ENCODE measurements at places on chromosomes 7 and 10. TPM values are rescaled to one million over a fixed set of nuclear protein-coding genes. Genes with fewer than 3 reads are reported as not detected.

The IL2RA gene
- polyA plus RNA-seq = 0.54 TPM

The COL1A2 gene
- 51.4 TPM for polyA plus RNA-seq

GRCh38 chr7:80026766-80027165, 107.9 kb upstream of the GNAI1 start:
- no peak for DNase-seq

DNA sequence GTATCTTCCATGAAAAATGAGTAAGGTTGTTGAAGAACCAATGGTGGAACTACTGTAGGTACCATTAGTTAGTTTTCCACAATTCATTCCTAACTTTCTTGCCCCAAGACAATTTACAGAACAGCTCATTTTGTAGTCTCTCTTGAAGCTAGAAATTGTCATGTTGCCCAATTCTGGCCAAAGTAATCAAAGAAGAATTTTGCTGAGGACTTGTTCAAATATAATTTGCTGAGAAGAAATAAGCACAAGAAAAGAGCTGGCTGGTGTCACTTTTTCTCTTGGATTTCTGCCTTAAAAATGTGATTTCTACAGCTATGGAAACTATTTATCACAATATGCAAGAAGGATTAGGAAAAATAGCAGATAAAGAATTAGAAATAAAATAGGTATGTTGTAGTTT, 199.2 kb upstream of the SEMA3A start:
- DNase-seq = no peak

- no peak for DNase-seq
These were observed 13.6 kb downstream of the PRXL2A start for GRCh38 chr10:80421707-80422536.

The FEZF1 gene
- polyA plus RNA-seq = not detected

GRCh38 chr10:92005978-92006377, 82.4 kb downstream of the BTAF1 start:
- no peak for DNase-seq

DNA sequence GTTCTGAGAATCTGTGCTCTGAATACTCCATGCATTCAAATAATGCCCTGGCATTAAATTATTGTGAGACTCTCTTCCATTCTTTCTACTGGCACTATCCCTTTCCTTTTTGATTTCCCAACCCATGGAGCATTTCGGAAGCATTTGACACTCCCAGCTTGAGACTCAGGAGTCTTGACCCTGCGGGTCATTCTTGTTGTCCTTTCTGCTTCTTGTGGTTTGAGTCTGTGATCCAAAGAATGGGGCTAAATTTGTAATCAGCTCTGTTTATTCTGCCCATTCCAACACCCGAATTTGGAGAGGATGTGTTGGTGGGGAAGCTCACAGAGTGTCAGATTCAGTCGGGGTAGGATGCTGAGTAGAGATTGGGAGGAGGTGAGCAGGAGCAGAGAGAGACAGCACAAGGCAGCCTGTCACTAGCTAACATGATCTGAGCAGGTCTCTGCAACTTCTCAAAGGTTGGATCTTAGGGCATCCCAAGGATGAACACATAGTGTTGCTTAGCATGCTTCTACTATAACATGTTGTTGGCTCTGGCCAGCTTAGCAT, 80.4 kb upstream of the BMPER start:
- DNase-seq = no peak

- DNase-seq = no peak
These were observed 84.3 kb downstream of the CREM start for GRCh38 chr10:35210961-35211360.

The ATOH7 gene
- polyA plus RNA-seq = 0.45 TPM

- DNase-seq = no peak
These were observed 93.4 kb downstream of the SPAG6 start for GRCh38 chr10:22438711-22439110.

DNA sequence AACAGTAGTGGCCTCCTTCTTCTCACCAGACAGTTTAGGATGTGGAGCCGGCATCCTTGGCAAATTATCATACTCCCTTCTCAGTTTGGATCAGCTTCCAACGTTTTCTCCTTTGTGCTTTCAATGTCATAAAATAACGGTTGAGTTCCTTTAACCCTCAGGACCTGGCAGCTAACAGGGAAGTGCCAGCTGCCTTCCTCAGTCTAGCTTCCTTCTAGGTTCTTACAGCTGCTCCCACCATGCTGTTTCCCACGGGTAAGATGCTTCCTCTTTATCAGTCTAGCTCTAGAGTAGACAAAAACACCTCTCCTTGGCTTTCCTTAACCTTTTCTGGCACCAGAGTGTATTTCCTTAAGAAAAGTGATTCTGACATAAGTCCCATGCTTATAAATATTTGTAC, 33.2 kb downstream of the BLVRA start:
- DNase-seq = no peak

DNA sequence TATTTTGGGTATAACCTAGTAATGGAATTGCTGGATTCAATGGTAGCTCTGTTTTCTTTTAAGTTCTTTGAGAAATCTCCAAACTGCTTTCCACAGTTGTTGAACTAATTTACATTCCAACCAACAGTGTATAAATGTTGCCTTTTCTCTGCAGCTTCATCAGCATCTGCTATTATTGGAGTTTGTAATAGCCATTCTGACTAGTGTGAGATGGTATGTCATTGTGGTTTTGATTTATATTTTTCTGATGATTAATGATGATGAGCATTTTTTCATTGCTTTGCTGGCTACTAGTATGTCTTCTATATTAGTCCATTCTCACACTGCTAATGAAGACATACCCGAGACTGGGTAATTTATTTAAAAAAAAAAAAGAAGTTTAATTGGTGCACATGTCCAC, 248.6 kb upstream of the MAGI2 start:
- no peak for DNase-seq

DNA sequence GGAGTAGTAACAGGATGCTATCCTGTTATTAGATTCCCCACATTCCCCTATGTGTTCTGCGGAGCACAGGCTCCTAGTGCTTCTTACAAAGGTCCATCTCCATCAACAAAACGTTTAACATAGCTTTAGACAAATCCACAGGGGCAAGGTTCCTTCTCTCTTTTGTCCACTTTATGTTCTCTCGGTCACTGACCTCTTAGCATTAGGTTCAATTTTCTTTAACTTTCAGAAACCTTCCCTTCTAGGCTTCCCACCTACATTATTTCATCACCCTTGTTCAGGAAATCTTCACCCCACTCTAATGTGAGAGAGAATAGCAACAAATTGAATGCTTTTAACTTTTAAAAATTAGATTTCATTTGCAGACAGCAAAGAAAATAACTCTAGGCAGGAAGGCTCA, 84.9 kb downstream of the DOCK4 start:
- no peak for DNase-seq

DNA sequence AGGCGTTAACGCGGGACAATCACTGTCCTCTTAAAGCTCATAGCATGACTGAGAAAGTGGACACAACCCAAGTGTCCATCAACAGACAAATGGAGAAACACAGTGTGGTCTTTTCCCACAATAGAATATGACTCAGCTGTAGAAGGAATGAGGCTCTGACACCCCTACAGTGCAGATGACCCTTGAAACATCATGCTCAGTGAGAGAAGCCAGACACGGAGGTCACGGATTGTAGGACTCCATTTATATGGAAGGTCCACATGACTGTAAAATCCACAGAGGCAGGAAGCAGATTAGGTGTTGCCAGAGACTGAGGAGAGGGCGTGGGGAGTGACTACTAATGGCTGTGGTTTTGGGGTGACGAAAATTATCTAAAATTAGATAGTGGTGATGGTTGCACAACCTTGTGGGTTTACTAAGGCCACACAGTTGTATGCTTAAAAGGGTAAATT, 6.1 kb upstream of the NCAPG2 start:
- DNase-seq = no peak

DNA sequence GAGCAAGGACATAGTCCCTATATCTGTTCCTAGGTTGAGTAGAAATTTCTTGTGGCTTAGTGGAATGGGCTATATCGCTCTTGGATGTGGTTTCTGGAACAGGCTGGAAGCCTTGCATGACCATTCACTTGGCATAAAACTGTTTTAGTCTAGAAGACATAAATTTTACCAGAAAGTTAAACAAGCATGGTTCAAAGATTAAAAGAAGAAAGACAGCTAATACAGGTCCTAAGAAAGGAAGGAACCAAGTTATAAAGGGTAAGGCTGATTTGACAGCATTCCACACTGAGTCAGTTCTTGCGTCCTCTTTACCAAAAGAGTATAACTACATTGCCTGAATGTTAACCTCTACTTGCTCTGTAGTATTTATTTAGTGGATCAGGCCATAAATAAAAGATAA, 724.2 kb downstream of the SORCS1 start:
- DNase-seq = peak; percentile 3

The WEE2 gene
- polyA plus RNA-seq = 0.13 TPM

DNA sequence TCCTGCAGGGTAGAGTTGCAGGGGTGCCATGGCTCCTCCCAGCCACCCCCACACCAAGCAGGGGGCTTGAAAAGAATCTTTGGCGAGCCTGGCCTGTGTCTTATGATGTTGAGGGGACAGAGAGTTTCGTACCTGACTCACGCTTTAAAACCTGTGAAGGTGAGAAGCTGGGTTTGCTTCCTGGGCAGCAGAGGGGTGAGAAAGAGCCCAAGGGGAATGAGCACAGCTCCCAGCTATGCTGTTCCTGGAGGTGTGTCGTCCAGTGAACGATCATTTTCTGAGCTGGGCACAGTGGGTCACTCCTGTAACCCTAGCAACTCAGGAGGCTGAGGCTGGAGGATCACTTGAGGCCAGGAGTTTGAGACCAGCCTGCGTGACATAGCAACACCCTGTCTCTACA, 13.5 kb upstream of the ADRB1 start:
- no peak for DNase-seq

GRCh38 chr7:98394377-98394836, 6.5 kb downstream of the BAIAP2L1 start:
- no peak for DNase-seq

GRCh38 chr10:105706281-105707026, 1065.4 kb downstream of the SORCS3 start:
- DNase-seq = no peak

The TUBB8 gene
- polyA plus RNA-seq = not detected

The TYSND1 gene
- polyA plus RNA-seq = 12.9 TPM

The SNX10 gene
- polyA plus RNA-seq = 30.1 TPM

The PON1 gene
- 0.28 TPM for polyA plus RNA-seq

The PLEKHA8 gene
- polyA plus RNA-seq = 4.8 TPM

GRCh38 chr10:47224546-47225218, 75.3 kb upstream of the GDF10 start:
- DNase-seq = no peak

- no peak for DNase-seq
These were observed 89.1 kb upstream of the LRGUK start for GRCh38 chr7:134037991-134038390.

- no peak for DNase-seq
These were observed 4.1 kb downstream of the FHIP2A start for GRCh38 chr10:114825513-114826253.

The GTPBP10 gene
- 15.2 TPM for polyA plus RNA-seq

The SEMA3E gene
- 0.15 TPM for polyA plus RNA-seq

The ZNF503 gene
- polyA plus RNA-seq = 45.8 TPM

The MSS51 gene
- polyA plus RNA-seq = 0.95 TPM

DNA sequence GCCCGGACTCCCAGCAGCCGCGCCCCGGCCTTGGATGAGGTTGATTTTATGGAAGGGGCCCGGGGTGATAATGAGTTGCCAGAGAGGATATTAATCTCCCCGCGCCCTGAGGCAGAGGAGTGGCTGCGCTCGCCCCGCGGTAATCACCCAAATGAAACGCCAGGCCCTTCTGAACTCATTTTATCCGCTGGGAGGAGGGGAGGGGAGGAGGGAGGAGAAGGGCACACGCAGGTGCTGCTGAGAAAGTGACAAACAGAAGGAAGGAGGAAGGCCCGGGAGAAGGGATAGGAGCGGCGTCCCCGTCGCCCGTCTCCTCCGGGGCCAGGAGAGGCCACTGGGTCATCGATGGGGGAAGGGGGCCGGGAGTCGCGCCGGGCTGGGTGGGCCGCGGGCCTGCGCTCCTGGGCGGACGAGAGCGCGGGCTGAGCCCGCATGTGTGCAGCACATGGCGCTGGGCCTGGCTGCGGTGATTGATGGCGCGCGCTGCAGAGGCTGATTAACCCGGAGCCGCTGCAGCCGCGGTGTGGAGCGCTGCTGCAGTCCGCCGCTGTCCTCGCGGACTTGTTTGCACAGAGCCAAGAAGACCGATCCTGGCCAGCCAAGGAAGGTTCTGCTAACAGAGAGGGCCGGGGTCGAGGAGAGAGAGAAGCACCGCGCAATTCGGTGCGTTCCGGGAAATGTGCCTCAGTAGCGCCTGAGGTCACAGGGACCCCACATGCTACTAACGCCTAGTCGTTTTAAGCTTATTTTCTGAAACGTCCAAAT, 6.5 kb downstream of the MNX1 start:
- DNase-seq = no peak

- DNase-seq = no peak
These were observed 127.6 kb upstream of the JCAD start for GRCh38 chr10:30187010-30187409.

The GALNT17 gene
- 5.5 TPM for polyA plus RNA-seq

DNA sequence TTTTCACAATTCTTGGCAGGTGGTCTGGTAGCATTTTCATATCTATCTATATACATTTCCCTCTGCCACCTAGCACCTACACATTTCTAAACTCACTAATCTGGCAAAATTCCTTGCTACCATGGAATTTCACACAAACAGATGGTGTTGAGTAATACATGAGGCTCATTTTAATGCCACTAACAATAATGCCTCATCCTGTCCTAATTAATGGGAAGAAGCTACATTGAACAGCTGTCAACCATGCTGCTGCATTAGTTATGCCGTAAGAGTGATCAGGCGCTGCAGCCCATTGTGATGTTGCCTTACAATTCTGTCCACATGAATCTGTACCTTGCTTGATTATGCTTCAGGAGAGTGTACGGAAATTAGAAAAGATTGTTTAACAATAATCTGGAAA, 23.2 kb downstream of the COL1A2 start:
- no peak for DNase-seq

The SP8 gene
- not detected for polyA plus RNA-seq

DNA sequence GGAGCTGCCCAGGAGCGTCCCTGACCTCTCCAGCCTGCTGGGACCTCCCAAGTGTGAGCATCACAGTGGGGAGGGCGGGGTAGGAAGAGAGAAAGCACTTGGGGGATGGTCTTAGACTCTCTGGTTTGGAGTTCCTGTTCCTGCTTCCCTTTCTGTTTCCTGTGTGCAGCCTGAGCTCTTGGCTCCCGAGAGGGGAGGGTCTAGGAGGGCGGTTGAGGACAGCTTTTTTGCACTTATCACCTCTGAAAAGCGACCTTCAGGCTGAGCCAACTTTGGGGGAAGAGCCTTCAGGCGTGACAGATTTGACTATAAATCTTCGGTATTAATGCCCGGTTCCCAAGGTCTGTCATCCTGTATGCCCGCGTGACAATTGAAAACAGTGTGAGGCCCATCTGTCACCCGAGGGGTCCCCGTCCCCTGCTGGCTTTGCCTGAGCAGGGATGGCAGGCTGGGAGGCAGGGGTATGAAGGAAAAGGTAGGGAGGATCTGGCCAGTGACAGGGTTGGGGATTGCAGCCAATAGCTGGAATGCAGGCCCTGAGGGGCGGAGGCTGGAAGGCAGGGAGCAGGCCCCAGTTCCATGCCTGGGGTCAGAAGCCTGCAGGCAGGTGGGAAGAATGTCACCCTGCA, 78.6 kb downstream of the CDH23 start:
- DNase-seq = peak; percentile 35

All from kidney (tissue), 22 donors.